NB4 (cell line): ENCODE measurements at places on chromosomes 7 and 10.

DNA sequence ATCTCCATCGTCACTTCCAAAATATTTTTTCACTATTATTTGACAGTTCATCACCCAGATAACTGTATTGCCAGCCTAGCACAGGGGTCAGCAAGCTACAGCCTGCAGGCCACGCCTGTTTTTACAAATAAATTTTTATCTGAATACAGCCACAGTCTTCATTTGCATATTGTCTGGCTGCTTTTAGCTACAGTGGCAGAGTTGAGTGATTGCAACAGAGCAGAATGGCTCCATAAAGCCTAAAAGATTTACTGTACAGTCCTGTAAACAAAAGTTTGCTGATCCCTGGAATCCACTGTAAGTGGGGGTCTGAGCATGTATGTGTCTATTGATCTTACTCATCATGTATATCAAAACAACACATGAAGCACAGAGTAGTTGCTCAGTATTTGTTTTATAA is 45.9 kb upstream of the GNAI1 start:
- DNase-seq = no peak

DNA sequence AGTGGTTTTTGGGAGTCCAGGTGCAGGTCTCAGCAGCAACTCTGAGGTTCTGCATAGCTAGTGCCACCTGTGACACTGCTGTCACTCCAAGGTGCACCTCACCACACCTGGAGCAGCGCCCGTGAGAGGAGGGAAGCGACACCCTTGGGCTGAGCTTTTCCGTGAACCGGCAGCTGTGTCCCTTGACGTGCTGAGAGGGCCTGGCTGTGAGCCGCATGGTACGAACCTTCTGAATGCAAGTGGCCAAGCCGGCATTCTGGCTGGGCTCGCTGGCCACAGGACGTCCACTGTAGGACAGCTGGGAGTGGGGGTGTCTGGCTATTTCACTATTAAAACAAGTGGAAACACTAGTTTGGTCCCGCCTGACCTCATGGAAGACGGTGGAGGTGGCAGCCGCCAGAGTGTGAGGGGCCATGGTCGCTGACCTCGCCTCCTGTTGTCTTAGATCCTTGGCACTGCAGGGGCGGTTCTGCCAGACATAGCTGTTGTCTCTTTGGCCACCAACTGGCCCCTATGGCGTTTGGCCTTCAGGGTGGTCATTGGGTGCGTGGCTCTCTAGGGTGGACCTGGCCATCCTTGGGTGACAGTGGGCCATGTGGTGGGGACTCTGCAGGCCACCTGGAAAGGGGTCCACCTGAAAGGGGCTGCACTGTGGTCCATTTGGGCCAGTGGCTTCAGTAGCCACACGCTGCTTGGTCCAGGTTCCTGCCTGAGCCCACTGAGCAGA is 12.9 kb downstream of the INPP5A start:
- peak; percentile 30 for DNase-seq

DNA sequence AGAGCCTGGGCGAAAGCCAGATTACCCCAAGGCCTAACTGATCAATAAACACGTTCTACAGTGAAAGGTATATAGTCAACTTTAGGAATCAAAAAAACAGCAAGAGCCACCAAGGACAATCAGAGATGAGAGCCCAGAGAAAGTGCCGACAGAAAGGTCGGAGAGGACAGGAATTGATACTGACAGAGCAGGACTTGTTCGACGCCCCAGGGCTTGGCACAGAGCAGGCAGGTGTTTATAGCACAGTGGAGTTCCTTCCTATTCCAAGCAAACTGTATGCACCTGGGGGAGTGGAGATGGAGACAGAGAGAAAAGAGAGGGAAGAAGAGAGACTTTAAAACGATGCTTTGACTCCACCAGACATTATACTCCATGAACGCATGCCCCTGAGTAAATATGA is 39.5 kb downstream of the PPP1R3C start:
- no peak for DNase-seq

GRCh38 chr7:80359476-80359875 is 152.4 kb downstream of the GNAT3 start:
- no peak for DNase-seq
